Activated T-helper 9 cell treated with anti-CD3 and anti-CD28 coated beads, Interleukin-2, amount 50 U/mL, for 16 hours (primary cell): ENCODE measurements at places on chromosomes 11 and 22.
A peak's percentile ranks its signal among the peaks of the same experiment; 100 is the strongest.

- DNase-seq: no peak
Measured at GRCh38 chr11:34028425-34028824, 23.1 kb upstream of the CAPRIN1 start.

GRCh38 chr11:108838792-108839105 is 173.9 kb downstream of the DDX10 start:
- DNase-seq: no peak

DNA sequence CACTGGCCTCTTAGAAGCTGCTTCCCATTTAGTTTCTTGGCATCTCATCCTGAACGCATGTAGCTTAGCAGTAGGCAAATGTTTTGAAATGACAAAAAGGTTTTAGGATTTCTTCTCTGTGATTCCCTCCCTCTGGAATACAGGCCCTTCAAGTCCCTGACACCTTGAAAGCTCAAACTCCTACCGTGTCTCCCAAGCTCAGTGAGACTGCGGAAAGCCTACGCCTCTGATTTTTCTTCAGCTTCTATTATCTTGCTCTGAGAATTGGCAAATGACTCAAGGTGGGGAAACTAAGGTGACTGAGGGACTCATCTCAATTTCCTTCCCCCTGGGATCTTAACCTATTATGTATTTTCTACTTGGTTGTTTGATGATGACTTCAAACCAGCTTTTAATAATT is 130.3 kb downstream of the ENTHD1 start:
- DNase-seq: no peak

- peak; percentile 17 for DNase-seq
Measured at GRCh38 chr22:16917144-16918003, 90.6 kb downstream of the GAB4 start.
